ENCODE measurements at places on chromosomes 4 and X. TPM values are rescaled to one million over a fixed set of nuclear protein-coding genes. Genes with fewer than 3 reads are reported as not detected.

Gene FAM47C
- not detected for total RNA-seq

Gene RBPJ
- 92.3 TPM for total RNA-seq

Gene LRCH2
- not detected for total RNA-seq

Gene SPACA5
- 0.78 TPM for total RNA-seq

Gene FGF5
- total RNA-seq: 5.4 TPM

Gene S100G
- total RNA-seq: not detected

Gene SPON2
- 7.7 TPM for total RNA-seq

Gene FHDC1
- 0.49 TPM for total RNA-seq

Gene FMR1NB
- not detected for total RNA-seq

Gene PCSK1N
- total RNA-seq: 0.59 TPM

Gene NAP1L3
- 11.4 TPM for total RNA-seq

Gene ZNF518B
- 16.3 TPM for total RNA-seq

Gene HHIP
- 0.96 TPM for total RNA-seq

Gene TEX13B
- total RNA-seq: not detected

Gene HTATSF1
- 38.6 TPM for total RNA-seq

Gene ZNF275
- 1.8 TPM for total RNA-seq

Gene HSFX1
- 0.36 TPM for total RNA-seq

Gene ASB9
- total RNA-seq: 12.3 TPM

Gene LANCL3
- total RNA-seq: 0.72 TPM

Gene CDKL2
- total RNA-seq: 2.9 TPM

Gene HTRA3
- 7.8 TPM for total RNA-seq

Gene PRR32
- total RNA-seq: not detected

Gene KLB
- total RNA-seq: not detected

Gene PCDH7
- 0.60 TPM for total RNA-seq

Gene RGN
- total RNA-seq: 0.10 TPM

Gene USP9X
- total RNA-seq: 78.3 TPM

Gene GLRA3
- not detected for total RNA-seq

Gene CETN2
- total RNA-seq: 42.1 TPM

Gene GDPD2
- not detected for total RNA-seq

Gene SAT1
- 97.9 TPM for total RNA-seq

Gene CT45A3
- not detected for total RNA-seq

Gene BMP3
- total RNA-seq: under 0.01 TPM

Gene PLP2
- 333 TPM for total RNA-seq

Gene ZRSR2
- total RNA-seq: 4.5 TPM

All from RPMI7951 (cell line).